CD8-positive, alpha-beta T cell (primary cell): ENCODE measurements at places on chromosomes 1 and 21. TPM values are rescaled to one million over a fixed set of nuclear protein-coding genes. Genes with fewer than 3 reads are reported as not detected.

SH3BGR gene
- total RNA-seq: not detected

RGSL1 gene
- not detected for total RNA-seq

CR1 gene
- 8.0 TPM for total RNA-seq

DNA sequence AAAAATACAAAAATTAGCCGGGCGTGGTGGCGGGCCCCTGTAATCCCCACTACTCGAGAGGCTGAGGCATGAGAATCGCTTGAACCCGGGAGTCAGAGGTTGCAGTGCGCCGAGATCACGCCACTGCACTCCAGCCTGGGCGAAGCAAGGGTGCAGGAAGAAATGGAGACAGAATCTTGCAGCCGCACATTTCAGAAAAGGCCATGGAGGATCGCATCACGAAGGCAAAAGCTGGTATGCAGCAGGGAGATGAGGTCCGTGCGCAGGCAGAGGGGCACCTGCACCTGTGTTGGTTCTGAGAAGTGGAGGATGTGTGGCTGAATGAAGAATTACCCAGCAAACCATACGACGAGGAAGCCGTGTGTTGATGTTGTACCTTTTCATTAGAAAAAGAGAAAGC lies 53.0 kb upstream of the ABCG1 start:
- DNase-seq: no peak

DNA sequence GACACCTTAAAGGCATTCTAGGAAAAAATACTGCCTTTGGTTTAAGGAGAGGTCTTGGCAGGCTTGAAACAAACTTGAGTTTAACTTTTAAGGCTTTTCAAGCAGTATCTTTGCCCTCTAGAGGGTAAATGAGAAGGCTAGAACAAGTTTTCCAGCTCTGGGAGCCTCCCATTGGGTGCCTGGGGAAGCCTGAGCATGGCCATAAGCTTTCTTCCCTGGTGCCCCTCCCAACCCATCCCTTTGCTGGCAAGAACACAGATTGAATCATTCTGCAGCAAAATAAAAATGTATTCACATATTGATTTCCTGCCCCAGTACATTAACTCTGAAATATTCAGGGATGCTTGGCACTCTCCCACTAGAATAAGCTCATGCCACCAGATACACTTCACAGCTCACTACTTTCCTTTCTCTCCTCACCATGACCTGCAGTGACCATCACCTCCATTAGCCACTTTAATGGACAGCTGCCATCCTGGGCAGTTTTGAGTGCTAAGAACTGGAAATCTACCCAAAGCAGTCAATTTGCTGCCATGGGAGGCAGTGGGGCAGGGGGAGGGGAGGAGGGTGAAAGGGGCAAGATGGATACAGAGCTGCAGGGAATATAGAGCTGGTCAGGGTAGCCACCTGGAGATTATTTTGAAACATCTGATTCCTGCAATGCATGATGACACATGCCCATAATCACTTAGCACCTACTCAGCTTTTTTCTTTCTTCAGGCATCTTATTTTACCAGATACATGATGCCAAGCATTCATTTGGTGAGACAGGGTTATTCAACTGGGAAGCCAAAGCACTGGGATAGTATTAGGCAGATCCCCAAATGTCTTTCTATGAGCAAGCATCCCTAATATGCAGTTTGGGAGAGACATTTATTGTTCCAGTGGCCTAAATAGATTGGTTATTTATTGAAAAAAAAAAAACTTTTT lies 140.6 kb downstream of the SYT2 start:
- no peak for DNase-seq

- DNase-seq: no peak
These were observed 1609.8 kb downstream of the AMY1C start for GRCh38 chr1:105359457-105359856.
